ENCODE measurements at places on chromosomes 5 and 9.

GRCh38 chr5:5499442-5499841, 77.0 kb downstream of the ICE1 start:
- DNase-seq, result no peak

GRCh38 chr5:10691826-10692785, 68.9 kb downstream of the DAP start:
- no peak for DNase-seq

DNA sequence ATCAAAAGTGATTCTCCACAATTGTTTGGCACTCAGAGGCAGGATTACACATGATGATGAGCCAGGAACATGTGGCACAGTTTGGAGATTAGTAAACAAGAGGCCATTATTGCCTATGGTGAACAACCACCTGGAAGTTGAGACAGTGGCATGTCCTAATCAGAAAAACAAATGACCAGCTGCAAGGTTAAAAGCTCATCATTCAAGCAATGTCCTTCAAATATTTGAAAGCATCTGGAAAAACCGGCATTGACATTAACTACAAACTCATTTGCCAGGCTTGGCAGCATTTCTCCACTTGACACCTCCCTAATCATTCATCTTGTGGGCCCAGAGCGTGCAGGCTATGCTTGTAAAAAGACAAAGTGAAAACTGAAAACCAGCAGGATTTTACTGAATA, 80.6 kb upstream of the MEGF10 start:
- no peak for DNase-seq

GRCh38 chr5:107331312-107331711, 339.4 kb downstream of the EFNA5 start:
- no peak for DNase-seq

- no peak for DNase-seq
Measured at GRCh38 chr9:136840877-136841645, 1.2 kb upstream of the AJM1 start.

DNA sequence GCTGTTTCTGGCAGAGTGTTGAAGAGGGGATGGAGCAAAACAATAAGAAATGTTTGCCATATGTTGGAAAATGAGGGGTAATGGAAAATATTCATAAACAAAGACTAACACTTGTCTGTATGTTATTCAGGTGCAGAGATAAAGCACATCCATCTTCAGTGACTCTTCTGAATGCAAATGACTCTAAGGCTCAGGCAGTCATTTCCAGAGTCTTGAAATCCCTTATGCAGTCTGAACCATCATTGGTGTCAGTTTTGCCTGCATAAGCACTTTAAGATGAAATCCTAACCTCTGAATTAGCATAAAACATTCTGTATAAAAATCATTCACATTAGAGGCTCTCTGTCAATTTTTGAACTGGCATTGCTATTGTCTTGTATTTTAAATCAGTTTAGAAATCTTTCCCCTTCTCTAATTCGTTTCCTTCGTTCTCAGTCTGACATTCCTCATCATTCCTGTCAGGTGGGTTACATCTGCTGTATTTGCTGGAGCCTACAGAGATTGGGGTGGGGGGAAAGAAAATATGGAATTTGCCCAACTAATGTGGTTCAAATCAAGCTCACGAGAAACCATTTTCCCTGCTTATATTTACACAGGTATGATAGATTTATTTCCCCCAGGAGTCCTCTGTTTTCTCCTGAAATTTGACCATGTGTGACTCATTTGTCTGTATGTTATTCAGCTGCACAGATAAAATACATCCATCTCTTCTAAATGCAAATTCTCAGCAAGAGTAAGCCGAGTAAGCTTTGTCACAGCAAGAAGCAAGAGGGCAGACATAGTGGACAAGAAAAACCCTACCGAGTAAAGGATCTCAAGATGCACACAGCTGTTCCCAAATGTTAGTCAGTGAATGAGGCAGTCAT, 31.6 kb downstream of the ENC1 start:
- DNase-seq, result no peak

GRCh38 chr5:59005934-59006701, 423.2 kb downstream of the RAB3C start:
- DNase-seq, result no peak

- DNase-seq, result no peak
Measured at GRCh38 chr5:33936004-33936380, 194 bp upstream of the RXFP3 start.

DNA sequence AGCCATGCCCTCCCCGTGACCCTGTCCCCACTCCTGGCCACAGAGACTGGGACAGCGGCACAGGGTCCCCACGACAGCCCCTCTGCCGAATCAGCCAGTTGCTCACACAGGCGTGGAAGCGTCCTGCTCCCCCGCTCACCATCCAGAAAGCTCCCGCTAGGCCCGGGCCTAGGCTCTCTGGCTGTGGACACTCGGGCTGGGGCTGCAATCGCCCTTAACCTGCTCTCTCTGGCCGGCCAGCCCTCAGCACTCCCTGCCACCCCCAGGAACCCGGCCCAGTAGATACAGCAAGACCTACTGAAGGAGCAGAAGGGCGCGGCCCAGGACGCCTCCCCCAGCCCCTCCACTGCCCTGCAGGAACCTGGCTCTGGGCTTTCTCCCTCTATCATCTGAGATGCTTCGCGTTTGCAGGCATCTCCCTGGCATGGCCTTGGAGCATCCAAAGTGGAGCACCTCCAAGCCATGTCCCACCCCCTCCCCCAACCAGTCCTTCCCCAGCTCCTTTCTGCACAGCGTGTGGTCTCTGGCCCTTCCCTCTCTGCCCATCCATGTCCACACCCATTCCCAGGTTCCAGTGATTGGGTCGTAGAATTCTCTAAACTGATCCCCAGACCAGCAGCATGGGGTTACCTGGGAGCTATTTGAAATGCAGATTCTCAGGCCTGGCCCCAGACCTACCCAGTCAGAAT, 113.7 kb upstream of the LMX1B start:
- no peak for DNase-seq

DNA sequence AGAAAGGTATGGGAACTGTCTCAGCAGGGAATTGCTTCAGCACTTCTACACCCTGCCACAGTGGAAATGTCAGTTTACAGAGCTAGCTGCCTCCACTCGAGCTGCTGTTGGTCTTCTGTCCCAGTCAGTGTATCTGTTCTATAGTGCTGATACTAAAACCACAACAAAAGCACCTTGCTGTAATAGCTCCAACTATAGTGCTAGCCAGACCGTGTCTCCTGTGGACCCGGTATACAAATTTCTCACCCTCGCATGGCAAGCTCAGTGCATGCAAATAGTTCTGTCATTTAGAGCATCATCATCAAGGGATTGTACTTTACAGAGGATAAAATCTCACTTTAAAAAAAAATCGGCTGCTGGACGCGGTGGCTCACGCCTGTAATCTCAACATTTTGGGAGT, 51.5 kb upstream of the IQGAP2 start:
- no peak for DNase-seq

GRCh38 chr5:90054612-90055011, 354.9 kb downstream of the CETN3 start:
- no peak for DNase-seq
